Left renal cortex interstitium (tissue), 4 donors: ENCODE measurements at places on chromosomes 16 and 17.

- no peak for DNase-seq
Measured at GRCh38 chr16:24819462-24820040, 26.2 kb upstream of the SLC5A11 start.

DNA sequence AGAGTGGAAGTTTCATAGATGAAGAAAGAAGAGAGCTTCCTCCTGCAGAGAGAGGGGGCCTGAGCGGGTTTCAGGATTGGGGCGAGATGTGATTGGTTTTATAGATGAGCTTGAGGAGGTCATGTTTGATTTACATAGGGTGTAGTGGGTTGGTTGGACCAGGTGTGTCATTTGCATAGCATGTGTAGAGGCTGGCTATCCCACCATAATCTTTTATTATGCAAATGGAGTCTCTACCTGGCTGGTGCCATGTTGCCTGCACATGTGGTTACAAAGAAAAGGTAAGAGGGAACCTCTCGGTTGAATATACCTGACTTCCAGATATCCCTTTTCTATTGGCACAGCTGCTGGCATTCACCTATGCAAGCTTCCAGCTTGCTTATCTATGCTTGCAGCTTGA is 228.1 kb downstream of the BCAS3 start:
- no peak for DNase-seq

DNA sequence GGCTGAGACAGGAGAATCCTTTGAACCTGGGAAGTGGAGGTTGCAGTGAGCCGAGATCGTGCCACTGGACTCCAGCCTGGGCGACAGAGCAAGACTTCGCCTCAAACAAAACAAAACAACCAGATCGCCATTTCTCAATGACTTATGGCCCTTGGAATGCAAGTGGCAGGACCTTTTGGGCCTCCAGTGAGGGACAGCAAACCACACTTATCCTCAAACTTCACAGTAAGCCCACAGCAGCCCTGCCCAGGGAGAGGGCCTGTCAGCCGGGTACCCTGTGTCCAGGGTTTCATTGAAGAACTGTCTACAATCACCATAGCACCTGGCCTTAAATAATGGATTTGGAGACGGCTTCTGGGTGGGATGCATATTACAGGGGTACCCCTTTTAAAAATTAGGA is 11.7 kb downstream of the TRAF4 start:
- no peak for DNase-seq

DNA sequence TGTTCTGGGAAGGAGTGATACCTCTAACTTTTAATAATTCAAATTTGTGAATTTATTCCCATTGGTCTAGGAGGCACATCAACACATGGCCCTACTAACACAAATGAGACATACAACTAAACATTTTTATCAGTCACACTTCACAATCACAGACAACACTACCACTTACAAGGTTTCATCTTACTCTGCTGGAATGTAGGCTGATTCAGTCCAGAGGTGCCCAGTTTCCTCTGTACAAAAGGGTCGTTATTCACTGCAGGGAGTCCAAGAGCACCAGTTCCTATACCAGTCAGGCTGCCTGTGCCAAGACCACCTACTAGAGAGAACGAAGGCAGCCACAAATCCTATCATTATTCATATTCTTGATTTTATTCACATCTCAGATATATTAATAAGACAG is 41.4 kb downstream of the SETD6 start:
- DNase-seq: no peak

DNA sequence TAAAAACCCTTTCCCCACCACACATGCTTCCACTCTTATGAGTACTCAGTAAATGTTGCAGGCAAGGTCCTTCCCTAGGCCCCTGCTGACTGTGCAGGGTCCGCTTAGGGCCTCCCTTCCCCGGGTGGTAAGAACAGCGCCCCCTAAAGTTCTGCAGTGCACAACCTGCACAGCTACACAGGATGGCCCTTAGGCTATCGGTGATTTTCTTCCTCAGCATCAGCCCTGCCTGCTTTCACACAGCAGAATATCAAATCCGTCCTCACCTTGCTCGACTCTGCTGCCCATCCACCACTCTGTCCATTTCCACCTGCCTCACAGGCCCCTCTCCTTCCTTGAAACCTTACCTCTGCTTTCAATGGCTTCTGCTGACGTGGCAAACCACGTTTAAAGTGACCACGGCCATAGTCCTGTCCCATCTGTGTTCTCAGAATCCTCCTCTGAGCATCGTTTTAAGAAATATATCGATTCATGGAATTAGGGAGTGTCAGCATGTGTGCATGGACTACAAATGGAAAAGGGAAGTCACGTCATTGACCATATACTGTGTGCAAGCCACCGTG is 51.4 kb upstream of the TMEM132E start:
- DNase-seq: no peak

- DNase-seq: no peak
Measured at GRCh38 chr17:14838567-14838966, 426.6 kb downstream of the PMP22 start.

DNA sequence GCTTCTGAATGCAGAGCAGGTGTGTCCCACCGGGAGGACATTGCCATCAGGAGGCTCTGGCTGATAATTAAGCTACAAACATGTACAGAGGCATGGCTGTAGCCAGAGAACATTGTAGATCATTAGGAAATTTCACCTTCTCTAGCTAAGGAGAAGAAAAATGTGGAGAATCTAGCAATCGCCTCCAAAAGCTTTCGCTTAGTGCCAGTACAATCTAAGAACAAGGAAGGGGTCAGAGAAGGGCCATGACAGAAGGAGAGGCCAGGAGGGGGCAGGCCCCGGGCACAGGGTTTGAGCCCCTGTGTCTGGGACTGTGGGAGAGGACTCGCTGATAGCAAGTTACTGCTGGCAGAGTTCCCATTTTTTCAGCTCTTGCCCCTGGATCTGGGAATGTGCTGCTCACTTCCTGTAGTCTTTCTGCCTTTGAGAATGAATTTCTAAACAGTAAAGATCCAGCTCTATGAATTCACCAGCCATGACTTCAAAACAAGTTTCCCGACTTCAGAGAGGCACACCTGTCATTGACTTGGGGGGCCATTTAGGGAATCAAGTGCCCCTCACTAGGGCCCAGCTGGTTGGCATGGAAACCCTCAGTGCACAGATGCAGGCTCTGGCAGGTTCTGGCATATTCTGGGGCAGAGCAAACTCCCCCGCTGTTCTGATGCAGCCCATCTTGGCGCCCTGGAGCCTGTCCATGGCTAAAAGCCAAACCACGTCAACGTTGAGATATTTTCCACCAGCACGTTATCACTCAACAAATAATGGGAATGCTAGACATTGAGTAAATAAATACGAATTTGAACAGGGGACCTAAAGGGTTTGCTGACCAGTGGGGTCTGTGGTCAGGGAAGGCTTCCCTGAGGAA is 59.5 kb upstream of the CACNG4 start:
- no peak for DNase-seq

DNA sequence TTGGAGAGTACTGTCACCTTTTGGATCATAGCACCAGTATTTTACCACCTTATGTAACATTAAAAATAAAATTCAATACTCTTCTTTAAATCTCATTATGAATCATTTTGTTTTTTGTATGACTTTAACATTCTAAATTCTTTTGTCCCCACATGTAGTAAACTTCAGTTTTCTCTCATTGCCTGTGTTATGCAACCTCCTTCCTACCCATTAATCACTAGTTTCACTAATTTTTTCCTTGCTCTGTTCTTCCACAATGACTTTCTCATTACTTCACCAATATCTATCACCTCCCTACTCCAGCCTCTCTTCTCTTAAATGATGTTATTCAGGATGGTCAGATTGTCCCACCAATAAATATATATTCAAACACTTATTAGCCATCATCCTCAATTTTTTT is 68.7 kb downstream of the TTC19 start:
- no peak for DNase-seq

- no peak for DNase-seq
Measured at GRCh38 chr16:17368446-17368845, 102.3 kb downstream of the XYLT1 start.

GRCh38 chr17:58250344-58251011 is 12.1 kb downstream of the LPO start:
- no peak for DNase-seq

DNA sequence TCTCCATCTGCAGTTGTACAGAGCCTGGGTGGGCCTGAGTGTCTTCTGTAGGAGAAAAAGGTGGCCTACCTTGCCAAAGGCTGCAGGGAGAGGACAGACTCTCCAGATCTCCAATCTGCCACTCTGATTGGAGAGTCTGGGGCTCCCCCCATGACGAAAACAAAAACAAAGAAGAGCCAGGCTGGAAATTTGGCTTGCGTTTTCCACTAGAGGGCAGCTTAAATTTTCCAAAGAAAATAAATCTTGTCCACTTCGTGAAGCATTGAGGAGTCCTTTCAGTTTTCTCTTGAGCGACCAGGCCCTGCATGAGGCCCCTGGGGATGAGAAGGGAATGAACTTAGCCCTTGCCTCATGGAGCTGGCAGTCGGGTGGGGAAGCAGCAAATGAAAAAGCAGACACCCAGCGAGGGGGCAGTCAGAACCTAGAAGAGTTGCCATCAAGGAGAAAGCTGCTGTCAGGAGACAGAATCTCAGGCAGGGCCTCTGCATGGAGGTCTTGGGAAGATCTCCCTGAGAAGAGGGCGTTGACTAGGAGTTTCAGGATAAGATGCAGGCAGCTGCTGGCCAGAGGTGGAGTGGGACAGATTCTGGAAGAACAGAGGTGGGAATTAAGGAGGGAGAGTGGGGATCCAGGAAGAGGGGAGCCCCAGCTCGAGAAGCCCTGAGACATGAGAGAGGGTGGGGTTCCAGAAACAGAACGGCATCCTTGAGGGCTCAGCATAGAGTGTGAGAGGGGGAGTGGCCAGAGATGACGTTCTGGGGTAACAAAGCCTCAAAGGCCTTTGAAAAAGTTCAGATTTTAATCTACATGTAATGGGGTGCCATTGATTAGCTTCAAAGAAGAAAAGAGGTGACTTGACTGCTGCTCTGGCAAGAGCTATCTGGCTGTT is 8.4 kb upstream of the SHCBP1 start:
- no peak for DNase-seq

GRCh38 chr16:71311553-71312158 is 22.5 kb upstream of the CMTR2 start:
- peak; percentile 39 for DNase-seq

- no peak for DNase-seq
Measured at GRCh38 chr17:17414341-17414805, 62.4 kb upstream of the MED9 start.

DNA sequence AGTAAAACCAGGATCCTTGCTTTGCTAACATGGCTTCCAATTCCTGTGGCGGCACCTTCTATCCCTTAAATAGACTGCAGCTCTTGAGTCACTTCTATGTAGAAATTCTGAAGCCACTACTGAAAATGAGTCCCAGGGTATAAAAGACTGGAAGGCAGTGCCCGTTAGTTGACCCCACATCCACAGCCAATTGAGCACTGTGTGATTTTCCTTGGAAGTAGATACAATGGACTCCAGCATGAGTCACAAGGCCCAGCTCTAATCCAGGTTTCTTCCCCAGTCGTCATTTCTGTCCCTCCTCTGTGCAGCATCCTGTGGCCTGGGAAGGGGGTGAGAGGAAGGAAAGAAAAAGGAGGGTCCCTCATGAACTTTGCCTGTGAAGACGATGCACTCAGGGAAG is 69.5 kb downstream of the HLF start:
- no peak for DNase-seq

DNA sequence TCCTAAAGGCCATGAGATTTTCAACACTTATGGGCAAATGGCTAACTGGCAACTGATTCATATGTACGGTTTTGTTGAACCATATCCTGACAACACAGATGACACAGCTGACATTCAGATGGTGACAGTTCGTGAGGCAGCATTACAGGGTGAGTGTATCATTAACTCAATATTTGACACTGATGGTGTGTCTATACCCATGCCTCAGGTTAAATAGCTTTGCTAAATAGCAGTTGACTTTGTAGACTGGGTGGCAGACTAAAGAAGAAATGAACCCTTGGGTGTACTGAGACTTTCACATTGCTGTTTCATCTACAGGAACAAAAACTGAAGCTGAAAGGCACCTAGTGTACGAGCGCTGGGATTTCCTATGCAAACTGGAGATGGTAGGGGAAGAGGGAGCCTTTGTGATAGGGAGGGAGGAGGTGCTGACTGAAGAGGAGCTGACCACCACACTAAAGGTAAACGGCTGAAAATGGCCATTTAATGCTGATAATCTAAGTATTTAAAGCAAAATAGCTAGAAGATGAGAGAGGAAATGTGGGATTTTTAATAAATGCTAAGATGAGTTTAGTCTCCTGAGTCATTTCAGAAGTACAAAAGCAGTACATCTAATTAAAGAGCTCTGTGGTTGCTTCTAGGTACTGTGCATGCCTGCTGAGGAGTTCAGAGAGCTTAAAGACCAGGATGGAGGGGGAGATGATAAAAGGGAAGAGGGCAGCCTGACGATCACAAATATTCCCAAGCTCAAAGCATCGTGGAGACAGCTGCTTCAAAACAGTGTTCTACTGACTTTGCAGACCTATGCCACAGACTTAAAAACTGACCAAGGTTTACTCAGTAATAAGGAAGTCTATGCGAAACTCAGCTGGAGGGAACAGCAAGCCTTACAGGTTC is 3.0 kb downstream of the SETD6 start:
- DNase-seq: no peak

GRCh38 chr17:29597361-29598172 is 4.6 kb downstream of the ANKRD13B start:
- no peak for DNase-seq

- DNase-seq: peak; percentile 43
Measured at GRCh38 chr17:59154292-59154720, 680 bp downstream of the SKA2 start.

- DNase-seq: no peak
Measured at GRCh38 chr17:58270476-58271215, 10.1 kb downstream of the MPO start.

- DNase-seq: no peak
Measured at GRCh38 chr16:23216658-23217246, 34.2 kb downstream of the SCNN1G start.

GRCh38 chr16:20744922-20745440 is 3.4 kb upstream of the THUMPD1 start:
- DNase-seq: no peak

- no peak for DNase-seq
Measured at GRCh38 chr17:29289852-29290251, 4.1 kb downstream of the NUFIP2 start.

DNA sequence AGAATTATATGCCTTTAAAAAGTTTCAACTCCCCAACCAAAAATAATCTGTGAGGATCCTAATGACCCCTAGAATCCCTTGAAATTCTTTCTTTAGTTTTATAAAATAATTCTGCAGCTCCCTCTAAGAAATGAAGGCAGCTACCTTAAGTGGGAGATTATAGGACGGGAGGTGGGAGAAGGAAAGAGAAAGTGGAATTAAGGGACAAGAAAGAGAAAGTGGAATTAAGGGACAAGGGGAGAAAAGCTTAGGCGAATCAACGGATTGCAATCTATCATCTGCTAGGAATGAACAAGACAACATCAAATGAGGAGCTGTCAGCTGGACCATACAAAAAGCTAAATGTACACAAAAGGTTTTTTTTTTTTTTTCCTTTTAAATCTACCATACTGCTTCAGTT is 262.0 kb downstream of the ZFHX3 start:
- DNase-seq: no peak

GRCh38 chr16:10609402-10609774 is 29.0 kb upstream of the EMP2 start:
- no peak for DNase-seq

GRCh38 chr16:85917012-85917411 is 18.1 kb downstream of the IRF8 start:
- DNase-seq: no peak

- no peak for DNase-seq
Measured at GRCh38 chr17:49570540-49571242, 5.0 kb upstream of the NXPH3 start.

- no peak for DNase-seq
Measured at GRCh38 chr16:53822936-53823529, 119.1 kb downstream of the FTO start.

- DNase-seq: no peak
Measured at GRCh38 chr16:8864480-8865110, 4.2 kb downstream of the CARHSP1 start.

- no peak for DNase-seq
Measured at GRCh38 chr16:65833171-65833871, 533.2 kb upstream of the CDH5 start.
